ENCODE measurements at places on chromosomes 13 and 19. TPM values are rescaled to one million over a fixed set of nuclear protein-coding genes. Genes with fewer than 3 reads are reported as not detected.

The ZNF665 gene
- total RNA-seq = 2.1 TPM

- H3K4me1 ChIP-seq = peaks cover 14% of the 10 kb centered on the region
- peaks cover 57% of the 10 kb centered on the region for H3K36me3 ChIP-seq
- no peak for DNase-seq
- H3K27ac ChIP-seq = no peak overlapping the region
- H3K27me3 ChIP-seq = no peaks in the 10 kb centered on the region
Measured at GRCh38 chr19:18070181-18070580, 16.6 kb downstream of the IL12RB1 start.

The PCSK4 gene
- 4.2 TPM for total RNA-seq

DNA sequence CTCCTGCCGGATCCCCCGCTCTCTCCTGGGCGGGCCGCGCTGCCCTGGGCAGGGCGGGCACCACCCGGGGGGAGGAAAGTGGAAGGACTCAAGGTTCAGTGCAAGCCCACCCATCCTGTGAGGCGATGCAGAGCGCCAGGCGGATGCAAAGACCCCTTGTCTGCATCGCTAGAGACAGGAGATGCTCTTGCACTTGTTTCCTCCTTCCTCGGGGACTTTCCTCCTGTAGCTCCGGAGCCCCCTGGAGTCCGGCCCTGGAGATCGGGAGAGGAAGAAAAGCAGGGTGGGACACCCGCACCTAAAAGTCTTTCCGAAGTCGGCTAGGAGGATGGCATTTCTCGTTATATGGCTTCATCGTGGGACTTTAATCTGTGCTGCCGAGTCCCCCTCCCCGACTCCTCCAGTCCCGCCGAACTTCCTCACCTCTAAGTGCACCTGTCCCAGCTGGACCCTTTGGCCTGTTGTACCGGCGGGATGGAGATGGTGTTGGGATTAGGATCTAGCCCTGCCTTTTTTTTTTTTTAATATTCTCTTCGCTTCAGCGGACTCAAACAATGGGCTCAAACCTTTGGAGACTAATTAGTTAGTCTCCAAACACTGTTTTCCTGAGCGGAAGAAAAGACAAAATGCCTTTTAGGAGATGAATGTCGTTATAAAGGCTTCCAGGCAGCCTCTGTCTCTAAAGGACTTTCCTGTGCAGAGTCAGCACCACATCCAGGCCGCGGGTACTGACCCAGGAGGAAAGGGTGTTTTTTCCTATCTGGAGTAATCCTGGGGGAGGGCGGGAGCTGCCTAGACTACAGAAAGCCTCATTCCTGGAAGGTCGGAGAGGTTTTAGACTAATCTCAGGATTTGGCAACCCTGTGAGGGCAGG lies 725 bp downstream of the FAM124A start:
- H3K4me1 ChIP-seq = peaks cover 11% of the 10 kb centered on the region
- H3K27me3 ChIP-seq = peaks cover 33% of the 10 kb centered on the region
- H3K4me3 ChIP-seq = peak overlapping the region; percentile 30
- DNase-seq = no peak
- no peak overlapping the region for H3K27ac ChIP-seq
- H3K36me3 ChIP-seq = no peaks in the 10 kb centered on the region

- peaks cover 34% of the 10 kb centered on the region for H3K4me1 ChIP-seq
- H3K27ac ChIP-seq = no peak overlapping the region
- peaks cover 33% of the 10 kb centered on the region for H3K36me3 ChIP-seq
- no peak overlapping the region for H3K4me3 ChIP-seq
- DNase-seq = no peak
Measured at GRCh38 chr19:51103926-51104341, 4.3 kb downstream of the CTU1 start.

The ZNF582 gene
- 1.5 TPM for total RNA-seq

The ZNF443 gene
- 2.0 TPM for total RNA-seq

The HIPK4 gene
- 0.11 TPM for total RNA-seq

GRCh38 chr13:84279166-84279565 lies 396.9 kb upstream of the SLITRK1 start:
- no peak for DNase-seq
- no peaks in the 10 kb centered on the region for H3K27me3 ChIP-seq
- H3K4me1 ChIP-seq = no peaks in the 10 kb centered on the region
- H3K27ac ChIP-seq = no peak overlapping the region
- no peak overlapping the region for H3K4me3 ChIP-seq
- no peaks in the 10 kb centered on the region for H3K36me3 ChIP-seq

GRCh38 chr19:15612342-15612741 lies 2.7 kb upstream of the CYP4F8 start:
- no peak overlapping the region for H3K4me3 ChIP-seq
- no peak overlapping the region for H3K27ac ChIP-seq
- no peaks in the 10 kb centered on the region for H3K36me3 ChIP-seq
- DNase-seq = no peak
- H3K27me3 ChIP-seq = peaks cover 3% of the 10 kb centered on the region

GRCh38 chr19:46390866-46391265 lies 22.5 kb downstream of the CCDC8 start:
- no peak for DNase-seq
- H3K27ac ChIP-seq = no peak overlapping the region
- peaks cover 3% of the 10 kb centered on the region for H3K4me1 ChIP-seq
- H3K4me3 ChIP-seq = no peak overlapping the region
- H3K36me3 ChIP-seq = peaks cover 49% of the 10 kb centered on the region

The ZNF836 gene
- total RNA-seq = 24.1 TPM

GRCh38 chr13:73040968-73041596 lies 17.7 kb upstream of the KLF5 start:
- no peaks in the 10 kb centered on the region for H3K27me3 ChIP-seq
- no peak overlapping the region for H3K27ac ChIP-seq
- no peak overlapping the region for H3K4me3 ChIP-seq
- H3K36me3 ChIP-seq = no peaks in the 10 kb centered on the region
- H3K4me1 ChIP-seq = no peaks in the 10 kb centered on the region

The KLK7 gene
- total RNA-seq = not detected

The SPACA4 gene
- total RNA-seq = not detected

DNA sequence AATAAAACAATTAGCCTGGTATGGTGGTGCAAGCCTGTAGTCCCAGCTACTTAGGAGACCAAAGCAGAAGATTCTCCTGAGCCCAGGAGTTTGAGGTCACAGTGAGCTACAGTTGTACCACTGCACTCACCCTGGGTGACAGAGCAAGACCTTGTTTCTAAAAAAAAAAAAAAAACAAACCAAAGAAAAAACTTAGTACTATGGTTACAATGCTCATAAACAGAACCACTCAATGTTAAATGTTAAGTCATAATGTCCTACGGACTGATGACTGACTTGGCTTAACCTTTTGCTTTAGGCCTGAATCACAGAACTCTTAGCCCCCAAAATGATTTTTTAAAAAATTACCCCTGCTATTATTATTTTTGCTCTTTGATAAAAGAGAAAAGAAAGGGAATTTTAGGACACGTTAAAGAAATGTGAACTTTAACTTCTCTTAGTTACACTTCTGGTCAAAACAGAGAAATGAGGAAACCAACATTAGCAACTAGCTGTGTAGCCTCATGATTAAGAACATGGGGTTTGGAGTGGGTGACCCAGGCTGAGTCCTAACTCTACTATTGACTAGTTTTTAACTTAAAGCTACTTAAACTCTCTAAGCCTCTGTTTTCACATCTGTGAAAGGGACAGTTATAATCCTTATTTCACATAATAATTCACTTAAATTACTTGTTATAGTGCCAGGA lies 13.7 kb upstream of the ELF1 start:
- no peak overlapping the region for H3K4me3 ChIP-seq
- H3K27me3 ChIP-seq = no peaks in the 10 kb centered on the region
- no peak for DNase-seq
- H3K4me1 ChIP-seq = no peaks in the 10 kb centered on the region
- no peaks in the 10 kb centered on the region for H3K36me3 ChIP-seq

GRCh38 chr19:37719111-37719926 lies at the start of gene ZNF607:
Gene ZNF607, minus strand, starts transcription at chr19:37719761. Its CDS starts 8,143 bp downstream, at chr19:37711618.
- peak; percentile 64 for DNase-seq
- no peaks in the 10 kb centered on the region for H3K36me3 ChIP-seq
- peak within 1 kb of the TSS; percentile 87 for H3K4me3 ChIP-seq
- peaks cover 15% of the 10 kb centered on the region for H3K4me1 ChIP-seq
- peak within 1 kb of the TSS; percentile 55 for H3K27ac ChIP-seq

DNA sequence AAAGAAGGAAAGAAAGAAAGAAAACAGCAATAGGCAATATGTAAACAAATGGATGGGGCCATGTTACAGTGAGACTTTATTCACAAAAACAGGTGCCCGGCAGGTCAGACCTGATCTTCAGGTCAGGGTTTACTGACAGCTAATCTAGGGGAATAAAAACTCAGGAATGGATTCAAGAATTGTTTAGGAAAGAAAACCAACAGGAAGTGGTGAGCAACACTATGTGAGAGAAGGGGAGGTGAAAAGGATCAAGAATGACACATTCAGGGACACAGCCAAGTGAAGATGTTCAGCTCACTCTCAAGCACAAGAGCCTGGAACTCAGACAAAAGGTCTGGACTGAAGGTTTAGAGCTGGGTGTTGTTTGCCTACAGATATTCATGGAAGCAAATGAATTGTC lies 244.5 kb downstream of the EFNB2 start:
- no peaks in the 10 kb centered on the region for H3K27me3 ChIP-seq
- no peak for DNase-seq
- H3K27ac ChIP-seq = no peak overlapping the region
- no peaks in the 10 kb centered on the region for H3K4me1 ChIP-seq

- H3K4me1 ChIP-seq = peaks cover 19% of the 10 kb centered on the region
- DNase-seq = peak; percentile 98
- peak within 1 kb of the TSS; percentile 74 for H3K4me3 ChIP-seq
- H3K27me3 ChIP-seq = no peaks in the 10 kb centered on the region
- H3K27ac ChIP-seq = peak within 1 kb of the TSS; percentile 77
Measured at GRCh38 chr19:53365134-53365898, at the start of gene ZNF525. Gene ZNF525, plus strand, starts transcription at chr19:53365705. Its CDS starts 6,577 bp downstream, at chr19:53372282.

DNA sequence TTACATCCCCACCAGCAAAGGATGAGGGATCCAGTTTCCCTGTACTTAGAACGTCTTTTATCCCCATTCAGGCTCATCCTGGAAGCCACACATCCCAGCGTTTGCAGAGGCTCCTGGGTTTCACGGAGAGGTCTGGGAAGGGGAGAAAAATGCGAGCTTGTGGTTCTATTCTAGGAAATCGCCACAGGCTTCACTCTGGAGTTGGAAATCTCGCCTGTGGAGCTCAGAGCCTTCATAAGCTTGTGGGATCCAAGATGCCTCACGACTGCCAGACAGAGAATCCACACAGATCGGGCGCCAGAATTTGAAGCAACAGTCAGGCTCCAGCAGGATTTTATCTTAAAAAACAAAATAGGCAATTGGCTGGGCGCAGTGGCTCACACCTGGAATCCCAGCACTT lies 157.9 kb downstream of the PTPRS start:
- no peak overlapping the region for H3K4me3 ChIP-seq
- H3K36me3 ChIP-seq = no peaks in the 10 kb centered on the region
- H3K27ac ChIP-seq = no peak overlapping the region

DNA sequence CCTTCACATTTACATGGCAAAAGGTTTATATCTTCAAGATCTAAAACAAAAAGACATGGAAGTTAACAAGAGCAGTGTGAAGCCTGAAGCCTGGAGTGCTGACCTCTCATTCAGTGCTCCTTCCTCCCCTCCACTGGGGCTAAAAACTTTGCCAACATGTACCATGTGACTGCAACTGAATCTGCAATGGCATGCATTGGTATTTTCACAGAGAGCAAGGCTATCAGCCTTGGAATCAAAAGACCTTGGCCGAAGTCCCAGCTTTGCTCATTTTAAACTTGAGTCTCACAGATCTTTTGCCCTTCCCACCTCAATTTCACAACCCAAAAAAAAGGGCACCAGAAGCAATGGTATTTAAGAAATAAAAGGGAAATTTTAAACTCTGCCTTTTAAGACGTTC lies 325.1 kb downstream of the DCT start:
- no peaks in the 10 kb centered on the region for H3K36me3 ChIP-seq
- H3K4me1 ChIP-seq = no peaks in the 10 kb centered on the region
- H3K27ac ChIP-seq = no peak overlapping the region
- no peaks in the 10 kb centered on the region for H3K27me3 ChIP-seq

- DNase-seq = no peak
- peaks cover 16% of the 10 kb centered on the region for H3K4me1 ChIP-seq
- no peaks in the 10 kb centered on the region for H3K27me3 ChIP-seq
- no peak overlapping the region for H3K4me3 ChIP-seq
- no peak overlapping the region for H3K27ac ChIP-seq
Measured at GRCh38 chr13:98915981-98916380, 61.9 kb downstream of the DOCK9 start.

The URI1 gene
- total RNA-seq = 50.9 TPM

DNA sequence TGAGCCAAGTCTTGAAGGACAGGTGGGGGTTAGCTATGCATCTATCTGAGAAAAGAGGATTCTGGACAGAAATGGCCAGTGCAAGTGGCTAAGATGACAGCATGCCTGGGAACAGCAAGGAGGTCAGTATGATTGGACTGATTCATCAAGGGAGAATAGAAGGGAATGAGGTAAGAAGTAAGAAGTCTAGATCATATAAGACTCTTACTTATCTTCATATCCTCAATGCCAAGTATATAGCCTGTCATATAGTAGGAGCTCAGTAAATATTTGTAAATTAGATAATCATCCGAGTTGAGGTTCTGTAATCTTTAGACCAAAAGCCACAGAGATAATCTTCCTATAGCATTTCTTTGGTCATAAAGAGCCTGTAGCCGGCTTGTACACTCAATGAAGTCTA lies 103.3 kb upstream of the MLNR start:
- H3K27ac ChIP-seq = no peak overlapping the region
- no peaks in the 10 kb centered on the region for H3K27me3 ChIP-seq
- H3K36me3 ChIP-seq = peaks cover 42% of the 10 kb centered on the region
- no peak for DNase-seq
- H3K4me1 ChIP-seq = peaks cover 5% of the 10 kb centered on the region
- H3K4me3 ChIP-seq = no peak overlapping the region
